GM13976 (cell line): ENCODE measurements at places on chromosomes 16 and 17.
A peak's percentile ranks its signal among the peaks of the same experiment; 100 is the strongest.

DNA sequence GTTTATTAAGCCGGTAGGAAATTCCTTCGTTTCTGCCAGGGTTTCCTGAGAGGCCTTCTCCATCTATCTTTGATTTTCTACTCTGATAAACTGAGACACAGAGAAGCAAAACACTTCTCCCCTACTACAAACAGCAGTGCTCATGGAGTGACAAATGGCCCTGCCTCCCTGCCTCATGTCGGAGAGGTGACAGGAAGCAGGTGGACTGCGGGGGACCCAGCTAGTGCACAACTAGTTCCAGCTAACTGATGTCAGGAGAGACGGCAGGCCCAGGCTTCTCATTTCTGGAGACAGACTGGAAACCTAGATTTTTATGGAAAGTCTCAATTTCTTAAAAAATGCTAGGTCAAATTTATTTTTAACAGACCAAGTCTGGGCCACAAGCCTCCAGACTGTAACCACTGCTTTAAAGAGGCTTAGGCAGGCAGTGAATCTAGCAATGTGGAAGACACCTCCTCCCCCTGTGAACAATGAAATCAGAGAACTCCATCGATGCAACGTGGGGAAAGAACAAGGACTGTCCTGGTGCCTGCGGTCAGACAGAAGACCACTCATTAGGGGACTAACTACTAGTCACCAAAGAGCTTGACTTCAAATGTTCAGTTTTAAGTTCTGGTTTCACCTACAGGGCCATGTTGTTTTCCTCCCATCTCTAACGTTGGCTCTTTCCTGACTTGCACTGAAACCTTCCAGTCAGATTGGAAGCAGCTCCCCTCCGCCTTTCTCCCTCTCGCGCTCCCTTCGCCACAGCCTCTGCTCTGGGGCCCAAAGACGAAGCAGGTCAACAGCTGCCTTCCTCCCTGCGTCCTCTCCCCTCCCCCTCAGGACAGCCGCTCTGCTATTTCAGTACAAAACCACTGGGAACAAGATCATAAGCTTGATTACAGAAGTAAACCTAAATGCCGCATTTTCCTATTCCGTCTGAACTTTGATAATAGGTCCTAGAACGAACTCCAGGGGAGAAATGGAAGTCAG is 17.6 kb downstream of the GTF3C1 start:
- no peak for DNase-seq

- DNase-seq = no peak
Observed at GRCh38 chr16:87628940-87629339, 26.6 kb downstream of the JPH3 start.

- DNase-seq = no peak
Observed at GRCh38 chr17:62745806-62746205, 62.3 kb downstream of the MARCHF10 start.

DNA sequence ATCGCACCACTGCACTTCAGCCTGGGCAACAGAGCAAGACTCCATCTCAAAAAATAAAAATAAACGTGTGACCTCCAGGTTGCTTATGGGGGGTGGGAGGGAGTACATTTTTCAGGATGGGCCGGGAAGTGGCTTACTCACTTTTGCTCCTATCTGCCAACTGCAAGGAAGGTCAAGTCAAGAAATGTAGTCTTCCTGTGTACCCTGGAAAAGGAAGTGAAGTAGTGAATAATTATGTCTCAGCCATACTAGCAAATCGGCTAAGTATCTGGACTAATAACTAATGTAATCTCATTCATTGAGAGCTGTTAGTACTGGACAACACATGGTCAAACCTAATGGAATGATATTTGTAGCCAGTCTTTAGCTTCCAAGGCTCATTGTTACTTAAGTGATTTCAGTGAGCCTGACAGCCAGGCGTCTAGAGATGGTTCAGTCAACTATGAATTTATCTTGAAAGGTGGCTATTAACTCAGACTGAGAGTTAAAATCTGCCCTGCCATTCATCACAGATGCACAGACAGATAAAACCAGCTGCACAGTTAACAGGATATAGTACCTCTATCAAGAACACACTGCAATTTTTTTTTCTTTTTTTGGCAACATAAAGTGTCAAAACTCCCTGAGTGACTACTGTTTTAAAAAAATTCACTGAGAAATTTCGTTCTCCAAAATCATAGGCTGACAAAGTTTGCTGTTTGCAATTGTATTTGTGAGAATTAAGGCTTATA is 3.7 kb upstream of the TACO1 start:
- no peak for DNase-seq

DNA sequence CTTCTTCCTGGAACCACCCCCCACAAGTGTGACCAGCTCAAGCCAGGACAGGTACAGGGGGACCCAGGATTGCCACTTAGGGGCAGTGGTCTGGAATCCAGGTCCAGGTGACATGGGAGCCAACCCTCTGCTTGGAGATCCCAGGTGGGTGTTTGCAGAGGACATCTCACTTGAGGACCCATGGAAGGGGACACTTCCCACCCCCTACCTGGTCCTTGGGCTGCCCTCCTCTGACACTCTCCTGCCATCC is 145.5 kb downstream of the SEC14L1 start:
- no peak for DNase-seq

DNA sequence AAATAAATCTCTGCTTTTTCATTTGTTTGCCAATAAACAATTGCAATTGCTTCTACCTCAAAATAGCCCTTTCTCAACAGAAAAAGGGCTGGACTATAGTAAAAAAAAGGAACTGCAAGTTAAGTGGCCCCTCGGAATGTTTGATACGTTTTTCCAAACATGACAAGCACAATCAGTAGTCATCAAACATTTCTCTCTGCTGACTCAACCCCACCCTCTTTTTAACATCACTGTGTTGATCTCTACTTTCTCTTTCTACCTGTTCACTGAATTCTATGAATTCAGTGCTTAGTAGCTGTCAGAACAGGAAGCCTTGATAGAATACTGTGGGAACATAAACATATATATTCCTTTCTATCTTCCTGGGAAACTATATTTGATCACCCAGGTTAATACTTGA is 116.5 kb upstream of the AXIN2 start:
- DNase-seq = no peak

GRCh38 chr17:386141-386876 is 33.7 kb upstream of the RPH3AL start:
- peak; percentile 92 for DNase-seq
